ENCODE measurements at places on chromosomes 5 and 9. TPM values are rescaled to one million over a fixed set of nuclear protein-coding genes. Genes with fewer than 3 reads are reported as not detected.

DNA sequence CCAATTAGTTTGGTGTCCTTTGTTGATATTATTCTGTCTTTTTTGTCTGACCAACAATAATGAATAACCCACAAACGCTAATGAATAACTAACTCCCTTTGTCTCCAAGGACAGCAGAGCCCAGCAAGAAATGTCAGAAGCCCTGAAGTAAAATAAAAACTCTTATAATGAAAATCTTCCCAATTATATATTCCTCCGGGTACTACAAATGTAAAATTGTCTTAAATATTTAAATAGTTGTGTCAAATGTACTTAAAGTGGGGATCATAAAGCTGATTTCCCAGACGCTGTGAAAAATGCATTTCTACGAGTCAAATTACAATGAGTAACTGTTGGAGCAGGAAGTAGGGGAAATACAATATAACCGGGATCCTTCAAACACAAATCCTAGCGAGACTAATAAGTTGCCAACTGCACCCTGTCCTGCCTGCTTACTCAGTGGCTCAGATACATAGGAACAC lies 22.3 kb downstream of the GLIS3 start:
- no peak for DNase-seq
- no peak overlapping the region for H3K27ac ChIP-seq
- H3K27me3 ChIP-seq: no peaks in the 10 kb centered on the region
- no peaks in the 10 kb centered on the region for H3K4me1 ChIP-seq

DNA sequence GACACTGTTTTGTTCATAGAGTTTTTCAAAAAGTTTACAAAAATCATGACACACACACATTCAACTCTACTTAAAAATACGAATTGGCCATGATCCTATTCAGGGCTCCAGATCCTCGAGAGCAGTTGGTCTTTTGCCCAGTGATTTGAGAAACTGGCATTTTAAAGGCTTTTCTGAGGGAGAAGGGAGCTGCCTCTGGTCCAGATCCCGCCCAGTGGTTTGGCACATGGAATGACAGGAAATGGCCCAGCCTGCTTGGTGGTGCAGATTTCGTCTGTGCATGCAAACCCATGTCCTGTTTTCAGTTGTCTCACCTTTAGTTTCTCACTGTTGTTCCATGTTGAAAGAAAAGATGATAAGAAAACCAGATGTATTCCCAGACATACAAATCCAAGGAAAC lies 3.6 kb downstream of the CAMK4 start:
- no peaks in the 10 kb centered on the region for H3K4me1 ChIP-seq
- no peaks in the 10 kb centered on the region for H3K27me3 ChIP-seq
- DNase-seq: no peak

- no peaks in the 10 kb centered on the region for H3K27me3 ChIP-seq
- H3K4me1 ChIP-seq: no peaks in the 10 kb centered on the region
- no peak for DNase-seq
- no peaks in the 10 kb centered on the region for H3K36me3 ChIP-seq
Observed at GRCh38 chr5:108276187-108277050, 105.5 kb downstream of the FBXL17 start.

- H3K4me3 ChIP-seq: no peak overlapping the region
- H3K36me3 ChIP-seq: no peaks in the 10 kb centered on the region
- DNase-seq: no peak
- H3K4me1 ChIP-seq: no peaks in the 10 kb centered on the region
- no peaks in the 10 kb centered on the region for H3K27me3 ChIP-seq
Observed at GRCh38 chr9:70093944-70094343, 50.3 kb downstream of the MAMDC2 start.

GRCh38 chr5:177357459-177358351 lies at the start of gene RGS14:
Gene RGS14 (plus strand): TSS chr5:177357924. CDS start chr5:177358025, 101 bp downstream.
- H3K4me1 ChIP-seq: no peaks in the 10 kb centered on the region
- H3K27ac ChIP-seq: no peak within 1 kb of the TSS
- no peaks in the 10 kb centered on the region for H3K36me3 ChIP-seq
- DNase-seq: no peak

Gene SLC22A4
- total RNA-seq: 0.26 TPM

Gene PCDHGA7
- 13.0 TPM for total RNA-seq

Gene GPR151
- not detected for total RNA-seq

GRCh38 chr9:3296536-3296935 lies 229.3 kb downstream of the RFX3 start:
- no peaks in the 10 kb centered on the region for H3K36me3 ChIP-seq
- no peak overlapping the region for H3K27ac ChIP-seq
- H3K27me3 ChIP-seq: no peaks in the 10 kb centered on the region
- no peak for DNase-seq

GRCh38 chr5:157679801-157680200 lies 8.5 kb downstream of the C5orf52 start:
- no peaks in the 10 kb centered on the region for H3K27me3 ChIP-seq
- no peak overlapping the region for H3K4me3 ChIP-seq
- no peak overlapping the region for H3K27ac ChIP-seq
- DNase-seq: no peak
- no peaks in the 10 kb centered on the region for H3K36me3 ChIP-seq

DNA sequence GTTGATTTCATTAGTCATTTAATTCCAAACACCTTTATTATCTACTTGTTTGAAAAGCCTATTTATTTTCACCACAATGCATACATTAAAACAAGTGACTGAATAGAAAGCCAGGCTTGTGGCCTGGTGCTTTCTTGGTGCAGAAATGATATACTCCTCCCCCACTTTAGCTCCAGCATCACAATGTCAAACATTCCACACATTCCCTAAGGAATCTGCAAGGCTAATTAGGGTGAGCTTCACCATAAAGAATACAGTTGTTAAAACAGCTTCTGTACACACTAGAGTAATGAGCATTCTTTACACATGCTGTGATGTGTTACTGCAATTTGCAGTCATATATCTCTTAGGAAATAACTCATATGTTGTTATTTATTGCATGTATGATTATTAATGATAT lies 705.7 kb downstream of the CETN3 start:
- H3K4me3 ChIP-seq: no peak overlapping the region
- no peaks in the 10 kb centered on the region for H3K27me3 ChIP-seq

- DNase-seq: no peak
- H3K4me1 ChIP-seq: no peaks in the 10 kb centered on the region
- H3K27ac ChIP-seq: peak overlapping the region; percentile 14
- H3K36me3 ChIP-seq: no peaks in the 10 kb centered on the region
- H3K27me3 ChIP-seq: no peaks in the 10 kb centered on the region
- no peak overlapping the region for H3K4me3 ChIP-seq
Observed at GRCh38 chr5:169100735-169101075, 200.2 kb downstream of the SLIT3 start.

Gene PCDHB5
- total RNA-seq: 11.5 TPM

GRCh38 chr5:81233080-81233634 lies at the start of gene CKMT2:
Gene CKMT2 (plus strand): TSS chr5:81233322. CDS start chr5:81251133, 17,811 bp downstream.
- no peaks in the 10 kb centered on the region for H3K36me3 ChIP-seq
- peaks cover 11% of the 10 kb centered on the region for H3K4me1 ChIP-seq

Gene RGS14
- 1.5 TPM for total RNA-seq

DNA sequence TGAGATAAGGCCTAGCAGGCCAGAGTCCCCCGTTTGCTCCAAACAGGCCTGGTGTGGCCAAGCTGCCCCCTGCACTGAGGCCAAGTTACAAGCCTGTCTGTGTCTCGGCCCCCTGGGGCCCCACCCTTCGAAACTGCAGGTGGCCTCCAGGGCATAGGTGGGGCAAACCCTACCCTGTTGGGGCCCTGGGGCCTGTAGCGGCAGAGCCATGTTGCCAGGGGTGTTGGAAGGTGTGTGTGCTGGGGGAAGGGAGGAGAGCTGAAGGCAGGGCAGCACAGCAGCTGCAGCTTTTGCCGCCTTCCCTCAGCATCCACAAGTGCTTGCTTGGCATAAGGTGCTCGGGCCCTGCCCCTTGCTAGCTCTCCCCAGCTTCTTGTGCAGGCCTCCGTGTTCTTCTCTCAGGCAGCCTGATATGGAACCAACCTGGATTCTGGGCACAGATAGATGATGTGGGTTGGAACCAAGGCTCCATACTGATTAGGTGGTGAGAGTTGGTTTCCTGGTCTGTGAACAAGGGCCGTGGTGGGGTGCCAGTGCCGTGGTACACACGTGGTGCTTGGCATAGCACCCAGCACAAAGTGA lies 12.7 kb downstream of the IRF1 start:
- H3K27me3 ChIP-seq: no peaks in the 10 kb centered on the region
- H3K27ac ChIP-seq: peak overlapping the region; percentile 13
- H3K4me1 ChIP-seq: no peaks in the 10 kb centered on the region
- H3K36me3 ChIP-seq: no peaks in the 10 kb centered on the region
- DNase-seq: no peak
- no peak overlapping the region for H3K4me3 ChIP-seq

- no peak overlapping the region for H3K4me3 ChIP-seq
- H3K4me1 ChIP-seq: no peaks in the 10 kb centered on the region
- no peaks in the 10 kb centered on the region for H3K27me3 ChIP-seq
- no peaks in the 10 kb centered on the region for H3K36me3 ChIP-seq
- DNase-seq: no peak
- no peak overlapping the region for H3K27ac ChIP-seq
Observed at GRCh38 chr5:100142607-100143006, 392.6 kb upstream of the FAM174A start.

- no peak overlapping the region for H3K27ac ChIP-seq
- no peaks in the 10 kb centered on the region for H3K4me1 ChIP-seq
- DNase-seq: no peak
- H3K4me3 ChIP-seq: no peak overlapping the region
Observed at GRCh38 chr5:90112033-90112692, 297.4 kb downstream of the CETN3 start.

Gene ANKS6
- 26.9 TPM for total RNA-seq

Gene TRIM36
- 6.4 TPM for total RNA-seq

Gene DIPK1B
- 3.2 TPM for total RNA-seq

- DNase-seq: no peak
- no peaks in the 10 kb centered on the region for H3K4me1 ChIP-seq
- H3K36me3 ChIP-seq: no peaks in the 10 kb centered on the region
- H3K4me3 ChIP-seq: no peak overlapping the region
- H3K27ac ChIP-seq: no peak overlapping the region
- no peaks in the 10 kb centered on the region for H3K27me3 ChIP-seq
Observed at GRCh38 chr9:4994166-4994890, 9.3 kb downstream of the JAK2 start.

DNA sequence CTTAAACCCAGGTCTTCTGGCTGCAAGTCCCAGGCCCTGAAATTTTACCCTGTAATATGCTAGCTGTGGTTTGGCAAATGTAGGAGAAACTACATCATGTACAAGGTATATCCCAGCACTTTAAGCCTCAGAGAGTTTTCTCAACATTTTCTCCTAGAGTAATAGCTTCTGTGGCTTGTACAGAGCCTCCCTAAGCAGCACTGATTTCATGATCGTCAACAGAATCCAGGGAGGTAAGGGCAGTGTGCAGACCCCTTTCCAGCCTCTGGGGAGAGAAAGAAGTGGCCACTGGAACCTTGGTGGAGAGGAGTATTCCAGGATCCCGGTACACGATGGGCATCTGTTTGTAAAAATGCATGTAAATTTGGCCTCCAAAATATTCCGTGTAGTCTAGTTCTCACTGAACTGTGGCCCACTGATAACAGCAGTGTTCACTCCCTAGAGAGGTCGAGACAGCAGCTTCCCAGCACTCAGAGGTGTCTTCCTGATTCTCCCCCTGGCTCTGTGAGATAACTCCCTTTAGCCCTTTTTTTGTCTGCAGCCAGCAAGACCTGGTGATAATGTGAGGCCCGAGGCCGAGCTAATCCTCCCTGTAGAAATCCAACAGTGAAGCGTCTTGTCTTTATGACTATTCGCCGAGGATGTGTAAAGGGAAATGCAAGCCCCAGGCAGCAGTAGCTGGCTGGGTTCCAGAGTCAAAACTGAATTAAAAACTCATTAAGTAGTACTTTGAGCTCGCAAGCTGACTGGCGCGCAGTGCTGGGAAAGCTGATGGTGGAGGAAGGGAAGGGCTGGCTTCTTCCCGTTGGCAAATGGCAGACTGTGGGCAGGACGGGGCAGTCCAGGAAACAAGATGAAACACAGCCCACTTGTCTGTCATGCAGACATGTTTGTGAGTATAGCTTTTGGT lies 59.0 kb downstream of the MAP1B start:
- peak; percentile 52 for DNase-seq
- H3K27me3 ChIP-seq: no peaks in the 10 kb centered on the region
- peak overlapping the region; percentile 5 for H3K4me3 ChIP-seq
- H3K4me1 ChIP-seq: peaks cover 8% of the 10 kb centered on the region
- H3K36me3 ChIP-seq: no peaks in the 10 kb centered on the region
- H3K27ac ChIP-seq: peak overlapping the region; percentile 81

GRCh38 chr9:36118201-36118600 lies 18.3 kb upstream of the GLIPR2 start:
- H3K4me1 ChIP-seq: no peaks in the 10 kb centered on the region
- H3K4me3 ChIP-seq: no peak overlapping the region
- H3K27ac ChIP-seq: no peak overlapping the region
- no peaks in the 10 kb centered on the region for H3K36me3 ChIP-seq

Gene PIP5KL1
- 2.9 TPM for total RNA-seq

Gene AGXT2
- not detected for total RNA-seq

GRCh38 chr9:116075191-116075590 lies 78.4 kb upstream of the PAPPA start:
- H3K4me1 ChIP-seq: no peaks in the 10 kb centered on the region
- H3K4me3 ChIP-seq: no peak overlapping the region
- H3K27ac ChIP-seq: no peak overlapping the region
- DNase-seq: no peak

GRCh38 chr5:149464796-149465489 lies 85.9 kb upstream of the IL17B start:
- H3K4me1 ChIP-seq: no peaks in the 10 kb centered on the region
- H3K27ac ChIP-seq: peak overlapping the region; percentile 66
- no peak for DNase-seq
- no peaks in the 10 kb centered on the region for H3K36me3 ChIP-seq

DNA sequence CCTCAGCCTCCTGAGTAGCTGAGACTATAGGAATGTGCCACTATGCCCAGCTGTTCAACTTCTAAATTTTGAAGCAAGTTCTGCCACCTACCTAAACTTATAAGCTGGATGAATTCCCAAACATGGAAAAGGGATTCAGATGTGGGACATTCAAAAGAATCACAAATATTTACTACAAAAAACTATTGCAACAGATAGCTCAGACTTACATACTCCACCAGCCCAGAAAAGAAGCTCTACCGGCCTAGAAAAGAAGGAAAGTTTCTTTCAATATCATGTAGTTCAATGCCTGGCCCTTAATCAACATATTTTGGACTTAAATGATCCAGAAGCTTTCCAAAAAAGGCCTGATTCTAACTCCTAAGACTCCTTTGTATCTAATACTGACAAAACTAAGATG lies 23.8 kb downstream of the SH3RF2 start:
- no peak overlapping the region for H3K4me3 ChIP-seq
- no peak overlapping the region for H3K27ac ChIP-seq
- H3K27me3 ChIP-seq: no peaks in the 10 kb centered on the region
- DNase-seq: no peak
- H3K4me1 ChIP-seq: no peaks in the 10 kb centered on the region

Gene PAM
- total RNA-seq: 502 TPM

Measured in uterus (tissue), 4 donors.